ENCODE measurements at places on chromosomes 11 and 22. TPM values are rescaled to one million over a fixed set of nuclear protein-coding genes. Genes with fewer than 3 reads are reported as not detected.

MMP12 gene
- 0.76 TPM for total RNA-seq

- no peaks in the 10 kb centered on the region for H3K4me1 ChIP-seq
- DNase-seq = no peak
- H3K27ac ChIP-seq = no peak overlapping the region
- H3K36me3 ChIP-seq = no peaks in the 10 kb centered on the region
- H3K4me3 ChIP-seq = no peak overlapping the region
- H3K27me3 ChIP-seq = no peaks in the 10 kb centered on the region
Observed at GRCh38 chr11:19410032-19410431, 169.3 kb upstream of the E2F8 start.

VSIG10L2 gene
- total RNA-seq = not detected

NELL1 gene
- total RNA-seq = not detected

GRCh38 chr11:77055101-77055561 lies 11.6 kb upstream of the CAPN5 start:
- no peak overlapping the region for H3K4me3 ChIP-seq
- no peak overlapping the region for H3K27ac ChIP-seq
- H3K36me3 ChIP-seq = no peaks in the 10 kb centered on the region
- DNase-seq = no peak
